Cardiac muscle cell (in vitro differentiated cells and primary cell): ENCODE measurements at places on chromosomes 6 and 20.
A peak's percentile ranks its signal among the peaks of the same experiment; 100 is the strongest.

- DNase-seq, result no peak
Observed at GRCh38 chr6:108781419-108782100, 66.7 kb upstream of the ARMC2 start.

DNA sequence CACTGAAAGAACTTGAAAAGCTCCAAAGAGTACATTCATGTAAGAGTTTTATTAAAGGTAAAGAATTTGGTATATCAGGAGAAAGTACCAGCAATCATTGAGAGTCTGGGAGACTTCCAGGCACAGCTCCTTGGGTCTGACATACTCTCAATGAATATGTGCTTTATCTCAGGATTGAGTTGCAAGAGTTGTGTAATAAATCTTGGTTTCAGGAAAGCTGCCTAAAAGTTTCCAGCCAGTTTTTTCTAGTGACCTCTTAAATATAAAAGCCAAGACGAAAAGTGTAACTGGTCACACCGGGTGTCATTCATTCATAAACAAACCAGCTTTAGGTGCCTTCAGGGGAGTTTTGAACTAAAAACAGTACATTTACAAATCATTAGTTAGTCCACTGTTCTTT lies 21.6 kb upstream of the GJA1 start:
- peak; percentile 75 for DNase-seq

GRCh38 chr20:20457392-20458126 lies 89.7 kb downstream of the INSM1 start:
- peak; percentile 30 for DNase-seq

DNA sequence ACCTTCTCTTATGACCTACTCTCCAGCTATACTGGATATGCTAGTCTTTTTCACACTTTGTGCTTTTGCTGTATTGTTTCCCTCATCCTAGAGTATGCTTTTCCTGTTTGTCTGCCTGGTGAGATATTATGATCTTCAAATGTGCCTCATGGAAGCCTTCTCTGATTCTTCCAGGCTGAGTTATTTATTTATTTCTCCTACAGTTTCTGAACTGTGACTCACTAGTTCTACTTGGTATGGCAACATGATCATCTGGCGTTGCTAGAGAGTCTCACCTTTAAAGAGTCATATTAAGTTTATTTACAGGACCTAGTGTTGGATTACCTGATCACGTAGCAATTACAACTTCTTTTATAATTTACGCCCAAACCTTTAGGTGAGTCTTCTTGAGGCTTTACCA lies 81.2 kb upstream of the HDAC2 start:
- no peak for DNase-seq

DNA sequence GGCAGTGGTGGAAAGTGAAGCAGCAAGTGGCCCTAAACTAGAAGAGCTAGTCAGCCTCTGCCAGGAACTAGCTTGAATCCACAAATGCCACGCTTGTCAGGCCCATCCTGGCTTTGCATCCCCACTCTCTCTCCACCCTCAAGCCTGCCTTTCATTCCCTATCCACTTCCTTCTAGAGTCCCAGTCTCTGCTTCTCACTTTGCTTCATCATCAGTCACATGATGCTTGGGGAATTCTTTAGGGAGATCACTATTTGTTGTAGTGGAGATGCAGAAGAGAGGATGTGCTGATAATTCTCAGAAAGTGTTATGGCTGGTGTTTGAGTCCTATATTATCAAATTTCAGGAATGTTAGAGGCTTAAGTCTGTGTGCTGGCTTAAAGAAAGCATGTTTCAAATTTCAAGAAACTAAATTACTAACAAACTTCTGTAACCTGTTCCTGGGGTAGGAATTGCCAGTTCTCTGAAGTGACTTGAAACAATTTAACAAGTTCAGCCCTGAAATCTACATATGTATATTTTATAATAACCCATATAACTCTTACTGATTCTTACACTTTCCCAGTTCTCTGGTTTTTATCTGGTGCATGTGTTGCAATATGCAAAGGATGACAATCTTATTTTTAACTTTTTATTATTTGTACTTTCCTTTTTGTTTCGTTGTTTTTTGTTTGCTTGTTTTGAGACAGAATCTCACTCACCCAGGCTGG lies 7.5 kb downstream of the TRIM39 start:
- no peak for DNase-seq

DNA sequence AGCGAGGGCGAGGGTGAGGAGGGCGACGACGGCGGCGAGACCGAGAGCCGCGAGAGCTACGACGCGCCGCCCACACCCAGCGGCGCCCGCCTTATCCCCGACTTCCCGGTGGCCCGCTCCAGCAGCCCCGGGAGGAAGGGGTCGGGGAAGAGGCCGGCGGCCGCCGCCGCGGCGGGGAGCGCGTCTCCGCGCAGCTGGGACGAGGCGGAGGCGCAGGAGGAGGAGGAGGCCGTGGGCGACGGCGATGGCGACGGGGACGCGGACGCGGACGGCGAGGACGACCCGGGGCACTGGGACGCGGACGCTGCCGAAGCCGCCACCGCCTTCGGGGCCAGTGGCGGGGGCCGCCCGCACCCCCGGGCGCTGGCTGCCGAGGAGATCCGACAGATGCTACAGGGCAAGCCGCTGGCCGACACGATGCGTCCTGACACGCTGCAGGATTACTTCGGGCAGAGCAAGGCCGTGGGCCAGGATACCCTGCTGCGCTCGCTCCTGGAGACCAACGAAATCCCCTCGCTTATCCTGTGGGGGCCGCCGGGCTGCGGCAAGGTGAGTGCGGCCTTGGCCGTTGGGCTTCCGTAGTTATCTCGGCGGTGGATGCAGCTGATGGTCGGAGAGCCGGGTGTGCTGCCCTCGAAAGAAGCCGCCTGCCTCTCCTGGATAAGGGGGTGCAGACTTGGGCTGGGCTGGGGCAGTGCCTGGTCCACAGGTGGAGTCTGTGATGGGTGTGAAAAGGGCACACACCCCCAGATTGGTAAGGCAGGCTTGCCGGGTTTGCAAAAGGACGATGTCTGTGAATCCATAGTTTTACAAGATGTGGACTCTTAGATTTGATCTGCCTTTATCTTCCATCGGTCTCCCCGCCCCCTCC lies 938 bp downstream of the WRNIP1 start:
- peak; percentile 56 for DNase-seq

- no peak for DNase-seq
Observed at GRCh38 chr6:21918041-21918440, 324.5 kb downstream of the SOX4 start.

DNA sequence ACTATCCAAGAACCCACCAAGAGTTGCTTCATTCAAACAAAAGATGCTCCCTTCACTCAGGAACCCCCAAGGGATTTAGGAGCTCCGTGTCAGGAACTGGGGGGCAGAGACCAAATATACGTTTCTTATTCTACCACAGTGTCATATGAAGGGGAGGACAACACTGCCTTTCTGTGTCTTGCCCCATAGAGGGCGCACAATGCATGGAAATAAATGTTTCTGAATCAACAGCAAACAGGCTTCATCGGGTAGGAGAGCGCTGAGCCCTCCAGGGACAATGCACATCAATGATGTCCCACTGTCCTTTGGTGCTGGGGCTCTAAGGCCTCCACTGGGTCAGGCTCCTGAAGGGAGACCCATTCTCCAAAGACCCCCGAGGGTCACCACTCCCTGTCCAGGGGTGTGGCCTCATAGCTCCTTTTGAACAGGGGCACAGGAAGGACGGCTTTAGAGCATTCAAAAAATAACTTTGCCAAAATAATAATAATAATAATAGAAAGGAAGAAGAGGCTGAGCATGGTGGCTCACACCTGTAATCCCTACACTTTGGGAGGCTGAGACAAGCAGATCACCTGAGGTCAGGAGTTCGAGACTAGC lies 31.1 kb downstream of the PLG start:
- peak; percentile 67 for DNase-seq

- peak; percentile 34 for DNase-seq
Observed at GRCh38 chr20:24208652-24209051, 220.1 kb upstream of the GGTLC1 start.

DNA sequence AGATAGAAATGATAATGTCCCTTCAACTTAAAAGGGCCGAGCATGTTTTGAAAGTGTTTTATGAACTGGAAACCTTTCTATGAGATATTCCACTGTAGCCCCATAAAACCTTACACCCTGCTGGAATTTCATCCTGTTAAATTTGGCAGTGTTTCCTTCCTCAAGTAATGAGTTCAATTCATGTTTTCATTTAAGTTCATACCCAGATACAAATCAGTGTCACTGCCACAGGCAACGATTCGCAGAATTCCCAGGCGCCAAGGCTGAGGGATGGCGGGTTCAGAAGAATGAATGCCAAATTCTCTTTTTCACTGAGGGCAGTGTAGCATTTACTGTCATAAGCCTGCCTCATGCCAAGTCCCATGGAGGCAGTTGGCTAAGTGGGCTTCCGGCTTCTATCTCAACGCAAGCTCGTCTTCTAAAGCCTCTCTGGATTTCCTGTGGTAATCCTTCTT lies 511.8 kb upstream of the ID4 start:
- DNase-seq, result no peak

- peak; percentile 61 for DNase-seq
Observed at GRCh38 chr20:60695226-60696000, 556.6 kb upstream of the CDH4 start.

DNA sequence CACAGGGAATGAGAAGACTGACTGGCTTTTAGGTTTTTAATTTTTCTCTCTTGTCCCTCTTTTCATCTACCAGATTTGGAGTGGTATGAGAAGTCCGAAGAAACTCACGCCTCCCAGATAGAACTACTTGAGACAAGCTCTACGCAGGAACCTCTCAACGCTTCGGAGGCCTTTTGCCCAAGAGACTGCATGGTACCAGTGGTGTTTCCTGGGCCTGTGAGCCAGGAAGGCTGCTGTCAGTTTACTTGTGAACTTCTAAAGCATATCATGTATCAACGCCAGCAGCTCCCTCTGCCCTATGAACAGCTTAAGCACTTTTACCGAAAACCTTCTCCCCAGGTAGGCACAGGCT lies 644 bp downstream of the MAD2L1BP start:
- peak; percentile 9 for DNase-seq

DNA sequence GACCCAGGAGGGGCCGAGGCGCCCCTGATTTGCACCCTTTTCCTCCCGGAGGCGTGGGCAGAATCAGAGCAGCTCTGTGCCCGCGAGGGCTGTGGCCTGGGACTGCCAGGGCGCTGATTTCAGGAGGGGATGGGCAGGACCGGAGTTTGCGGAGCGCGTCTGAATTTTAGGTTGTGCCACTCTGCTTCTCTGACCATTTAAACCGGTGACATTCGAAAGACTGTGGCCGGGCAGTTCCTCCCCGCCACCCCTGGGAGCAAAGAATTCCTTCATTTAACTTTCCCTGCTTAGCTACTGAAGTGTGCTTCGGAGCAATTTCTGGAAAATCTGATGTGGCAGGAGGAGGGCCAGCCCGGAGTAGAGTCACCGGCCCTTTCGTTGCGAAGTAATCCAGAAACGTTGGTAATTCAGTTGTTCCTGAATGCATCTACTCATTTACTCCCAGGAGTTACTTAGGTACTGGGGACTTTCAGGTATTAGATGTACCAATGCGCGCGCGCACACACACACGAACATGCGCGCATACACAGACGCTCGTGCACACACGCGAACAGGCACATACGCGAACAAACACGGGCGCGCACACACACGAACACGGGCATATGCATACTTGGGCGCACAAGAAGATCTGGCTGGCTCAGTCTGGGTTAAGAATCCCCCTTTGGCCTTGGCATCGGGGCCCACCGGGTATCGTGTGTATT lies 568 bp downstream of the CCDC170 start:
- DNase-seq, result peak; percentile 32

- no peak for DNase-seq
Observed at GRCh38 chr6:158572653-158573541, 13.0 kb downstream of the TMEM181 start.

- peak; percentile 22 for DNase-seq
Observed at GRCh38 chr6:37308069-37308815, 45.5 kb upstream of the RNF8 start.

DNA sequence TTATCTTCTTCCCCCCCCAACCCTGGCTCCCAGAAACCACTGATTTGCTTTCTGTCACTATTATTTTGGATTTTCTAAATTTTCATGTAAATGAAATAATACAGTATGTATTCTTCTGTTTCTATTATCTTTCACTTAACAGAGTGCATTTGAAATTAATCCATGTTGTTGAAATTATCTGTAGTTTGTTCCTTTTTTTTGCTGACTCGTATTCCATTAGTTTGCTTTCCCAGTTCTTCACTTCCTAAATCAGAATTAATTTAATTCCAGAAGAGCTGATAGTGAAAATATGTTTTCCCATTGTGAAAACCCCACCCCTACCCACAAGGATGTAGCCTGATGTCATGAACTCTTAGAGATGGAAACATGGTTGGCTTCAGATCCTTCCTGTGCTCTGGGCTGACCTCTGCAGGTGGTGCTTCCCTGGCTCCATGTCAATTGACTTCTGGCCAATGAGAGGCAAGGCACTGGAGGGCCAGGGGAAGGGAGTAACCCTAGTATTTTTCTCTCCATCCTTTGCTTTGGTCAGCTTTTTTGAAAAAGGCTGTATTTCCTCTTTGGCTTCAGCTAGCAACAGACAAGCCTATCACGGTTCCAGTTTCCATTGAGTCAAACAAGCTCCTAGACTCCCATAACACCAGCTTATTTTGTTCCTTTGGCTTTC lies 244.4 kb upstream of the HSF2 start:
- no peak for DNase-seq

DNA sequence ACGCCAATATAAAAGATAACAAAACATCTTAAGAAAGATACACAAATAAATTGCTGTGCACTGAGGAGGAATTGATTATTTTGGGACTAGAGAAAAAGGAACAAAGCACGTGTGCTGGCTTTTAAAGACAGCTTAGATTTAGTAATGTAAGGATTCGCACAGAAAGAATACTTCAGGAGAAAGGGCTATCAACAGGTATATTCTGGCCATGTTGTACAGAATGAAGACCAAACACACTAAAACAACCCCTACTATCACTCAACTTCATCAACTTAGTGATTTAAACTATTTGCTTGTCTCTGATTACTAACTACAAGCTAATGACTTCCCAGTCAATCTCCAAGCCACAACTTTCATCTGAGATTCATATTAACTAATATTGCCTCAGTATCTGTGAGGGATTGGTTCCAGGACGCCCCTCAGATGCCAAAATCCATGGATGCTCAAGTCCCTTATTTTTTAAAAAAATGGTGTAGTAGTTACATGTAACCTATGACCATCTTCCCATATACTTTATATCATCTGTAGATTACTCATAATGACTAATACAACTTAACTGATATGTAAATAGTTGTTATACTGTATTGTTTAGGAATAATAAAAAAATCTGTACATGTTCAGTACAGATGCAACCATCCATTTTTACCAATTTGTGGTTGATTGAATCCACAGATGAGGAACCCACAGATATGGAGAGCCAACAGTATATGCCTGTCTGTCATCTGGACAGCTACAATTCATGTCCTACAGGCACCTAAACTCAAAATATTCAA lies 4.5 kb downstream of the DEK start:
- no peak for DNase-seq

DNA sequence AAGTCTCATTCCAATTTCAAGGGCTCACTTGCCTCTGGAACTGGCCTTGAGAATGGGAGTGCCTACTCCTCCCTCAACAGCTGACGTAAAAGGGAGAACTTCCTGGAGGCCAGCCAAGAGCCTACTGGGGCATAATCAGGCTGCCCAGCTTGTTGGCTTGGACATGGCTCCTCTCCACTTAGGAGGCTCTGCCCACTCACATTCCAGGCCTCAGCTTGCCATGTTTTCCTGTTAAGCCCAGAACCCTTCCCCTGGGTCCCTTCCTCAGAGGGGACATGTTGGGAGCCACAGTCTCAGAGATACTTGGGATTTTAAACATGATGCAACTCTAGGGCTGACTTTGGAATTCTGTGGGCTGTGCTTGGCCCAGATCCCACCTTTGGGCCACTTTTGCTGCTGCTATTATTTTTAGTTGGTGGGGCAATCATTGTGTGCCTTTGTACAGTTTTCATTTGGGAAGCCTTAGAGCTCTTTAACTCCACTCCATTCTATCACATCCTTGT lies 31.5 kb upstream of the ADTRP start:
- DNase-seq, result peak; percentile 96
